ENCODE measurements at places on chromosomes 12 and 14.

DNA sequence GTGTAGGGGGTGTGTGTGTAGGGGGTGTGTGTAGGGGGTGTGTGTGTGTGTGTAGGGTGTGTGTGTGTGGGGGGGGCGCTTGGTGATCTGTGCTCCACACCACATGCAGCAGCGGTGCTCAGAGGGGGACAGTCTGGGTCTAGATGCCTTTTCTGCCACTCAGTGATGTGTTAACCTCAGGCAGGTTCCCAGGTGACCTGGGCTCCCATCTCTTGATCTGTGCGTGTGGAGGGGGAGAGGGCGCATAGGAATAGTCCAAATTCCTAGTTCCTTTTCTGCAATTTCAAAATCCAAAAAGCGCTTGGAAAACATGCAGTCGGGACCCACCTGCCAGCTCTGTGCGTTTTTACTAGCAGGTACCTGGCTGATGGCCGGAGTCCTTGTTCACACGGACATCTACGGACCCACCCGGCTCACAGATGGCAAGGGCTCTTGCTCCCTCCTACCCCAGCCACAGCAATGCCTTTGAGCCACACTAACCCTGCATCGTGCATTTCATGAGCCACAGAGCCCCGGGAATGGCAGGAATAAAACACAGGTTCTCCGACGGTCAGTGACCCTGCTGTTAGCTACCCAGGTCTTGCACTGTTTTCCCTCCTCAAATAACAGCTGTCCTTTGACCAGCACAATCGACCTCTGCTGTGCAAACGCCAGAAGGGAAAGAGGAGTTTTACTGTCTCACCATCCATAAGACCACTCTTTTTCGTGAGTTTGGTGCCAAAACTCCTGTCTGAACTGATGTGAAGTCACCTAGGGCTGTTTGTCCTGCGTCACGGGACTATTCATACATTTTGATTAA lies 120.8 kb downstream of the GLT1D1 start:
- no peak for DNase-seq

GRCh38 chr12:63037746-63038712 lies 103.1 kb upstream of the PPM1H start:
- no peak for DNase-seq

DNA sequence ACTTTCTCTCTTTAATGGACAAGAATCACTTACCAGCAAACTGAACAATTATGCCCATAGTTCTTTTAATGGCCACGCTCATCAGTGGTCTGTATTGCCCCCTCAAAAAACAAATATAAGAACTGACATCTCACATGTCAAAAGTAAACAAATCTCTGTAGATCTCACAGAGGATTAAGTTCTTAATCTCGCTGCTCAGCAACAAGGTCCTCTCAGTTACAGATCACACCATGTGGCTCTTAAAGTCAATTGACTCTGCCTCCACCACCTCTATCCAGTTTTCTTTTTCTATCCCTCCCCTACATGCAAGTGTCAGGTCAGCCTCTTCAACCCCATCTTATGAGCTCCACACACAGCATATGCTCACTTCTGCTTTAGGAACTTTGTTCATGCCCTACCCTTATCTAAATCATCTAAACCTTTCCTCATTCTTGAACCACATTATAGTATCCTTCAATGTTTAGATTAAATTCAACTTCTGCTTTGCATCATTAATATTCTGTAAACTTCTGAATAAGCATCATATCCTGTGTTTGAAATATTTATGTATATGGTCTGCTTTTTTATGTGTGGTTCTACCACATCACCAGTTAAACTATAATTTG lies 7.2 kb downstream of the ADAM20 start:
- no peak for DNase-seq

- DNase-seq = no peak
These were observed 89.2 kb upstream of the HSPB8 start for GRCh38 chr12:119089380-119090013.

DNA sequence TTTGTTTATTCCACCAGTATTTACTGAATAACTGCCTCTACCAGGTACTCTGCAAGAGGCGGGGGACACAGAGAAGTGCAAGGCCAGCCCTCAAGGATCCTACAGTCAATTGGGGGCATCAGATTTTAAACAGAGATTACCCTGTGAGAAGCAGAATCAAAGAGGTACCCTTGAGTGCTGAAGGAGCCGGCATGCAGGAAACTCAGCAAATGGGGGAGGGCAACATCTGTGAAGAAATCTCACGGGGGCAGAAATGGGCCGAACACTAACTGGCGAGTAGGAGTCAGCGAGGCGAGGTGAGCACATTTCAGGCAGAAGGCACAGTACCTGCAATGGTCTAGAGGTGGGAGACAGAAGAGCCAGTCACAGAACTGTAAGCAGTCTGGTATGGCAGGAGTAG lies 9.0 kb downstream of the GALNT6 start:
- DNase-seq = peak; percentile 65

DNA sequence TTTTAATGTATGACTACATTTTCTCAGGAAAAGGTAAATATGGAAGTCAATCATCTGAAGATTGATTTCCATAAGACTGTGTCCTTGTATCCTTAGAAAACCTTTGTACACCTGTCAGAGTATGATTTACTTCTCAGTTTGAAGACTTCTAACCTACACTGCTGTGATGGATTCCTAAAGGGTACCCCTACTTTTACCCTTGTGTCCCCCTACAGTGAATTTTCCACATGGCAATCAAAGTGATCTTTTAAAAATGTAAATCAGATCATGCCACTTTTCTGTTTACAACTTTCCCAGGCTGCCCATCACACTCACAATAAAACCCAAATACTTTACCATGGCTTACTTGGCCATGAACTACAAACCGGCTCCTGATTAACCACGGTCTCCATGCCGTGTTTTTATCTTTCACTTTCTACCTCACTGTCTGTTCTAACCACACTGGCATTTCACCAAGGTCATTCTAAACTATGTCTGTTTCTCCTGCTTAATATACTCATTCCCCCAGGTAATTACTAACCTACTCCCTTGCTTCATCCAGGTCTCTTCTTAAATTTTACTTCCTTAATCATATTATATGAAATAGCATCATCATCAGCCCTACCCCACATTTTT lies 8.1 kb downstream of the DNAI7 start:
- DNase-seq = no peak

GRCh38 chr12:1422604-1423315 lies 171.6 kb downstream of the FBXL14 start:
- no peak for DNase-seq

DNA sequence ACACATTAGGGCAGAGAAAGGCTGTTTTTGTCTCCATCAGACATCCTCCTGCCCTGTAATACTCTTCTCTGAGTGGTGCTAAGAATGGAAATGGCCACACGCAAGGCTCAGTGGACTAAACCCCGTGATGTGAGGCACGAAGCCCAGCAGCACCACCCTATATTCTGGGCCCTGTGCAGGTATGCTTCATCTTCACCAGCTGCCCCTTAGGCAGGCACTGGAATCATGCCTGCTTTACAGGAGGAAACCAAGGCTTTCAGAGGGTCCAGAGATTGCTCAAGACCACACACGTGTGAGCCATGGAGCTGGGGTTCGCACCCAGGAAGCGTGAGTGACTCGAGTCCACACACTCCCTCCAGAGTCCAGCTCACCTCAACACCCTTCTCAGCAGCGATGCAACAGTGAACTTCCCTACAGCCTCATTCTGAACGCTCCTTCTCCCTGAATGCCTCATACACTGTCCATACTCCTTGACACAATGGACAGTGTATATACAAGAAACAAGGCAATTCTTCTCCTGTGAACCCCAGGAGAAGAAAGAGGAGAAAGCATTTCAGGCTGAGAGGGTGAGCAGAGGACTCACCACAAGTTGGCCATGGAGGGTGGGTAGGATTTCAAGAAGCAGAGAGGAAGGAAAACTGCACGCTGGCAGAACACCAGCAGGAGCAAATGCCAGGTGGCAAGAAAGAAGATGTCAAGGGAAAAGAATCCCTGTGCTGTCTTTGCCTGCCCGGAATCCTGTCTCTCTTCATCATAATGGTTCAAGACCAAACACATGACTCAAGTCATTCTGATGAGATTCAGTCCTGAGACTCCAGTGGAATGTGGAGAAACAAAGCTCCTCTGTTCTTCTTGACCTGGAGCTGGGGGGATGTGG lies 39.1 kb downstream of the NT5DC3 start:
- DNase-seq = no peak

GRCh38 chr14:64195199-64195598 lies 99.0 kb downstream of the ESR2 start:
- DNase-seq = no peak

GRCh38 chr14:26067786-26068459 lies 529.9 kb downstream of the NOVA1 start:
- no peak for DNase-seq

DNA sequence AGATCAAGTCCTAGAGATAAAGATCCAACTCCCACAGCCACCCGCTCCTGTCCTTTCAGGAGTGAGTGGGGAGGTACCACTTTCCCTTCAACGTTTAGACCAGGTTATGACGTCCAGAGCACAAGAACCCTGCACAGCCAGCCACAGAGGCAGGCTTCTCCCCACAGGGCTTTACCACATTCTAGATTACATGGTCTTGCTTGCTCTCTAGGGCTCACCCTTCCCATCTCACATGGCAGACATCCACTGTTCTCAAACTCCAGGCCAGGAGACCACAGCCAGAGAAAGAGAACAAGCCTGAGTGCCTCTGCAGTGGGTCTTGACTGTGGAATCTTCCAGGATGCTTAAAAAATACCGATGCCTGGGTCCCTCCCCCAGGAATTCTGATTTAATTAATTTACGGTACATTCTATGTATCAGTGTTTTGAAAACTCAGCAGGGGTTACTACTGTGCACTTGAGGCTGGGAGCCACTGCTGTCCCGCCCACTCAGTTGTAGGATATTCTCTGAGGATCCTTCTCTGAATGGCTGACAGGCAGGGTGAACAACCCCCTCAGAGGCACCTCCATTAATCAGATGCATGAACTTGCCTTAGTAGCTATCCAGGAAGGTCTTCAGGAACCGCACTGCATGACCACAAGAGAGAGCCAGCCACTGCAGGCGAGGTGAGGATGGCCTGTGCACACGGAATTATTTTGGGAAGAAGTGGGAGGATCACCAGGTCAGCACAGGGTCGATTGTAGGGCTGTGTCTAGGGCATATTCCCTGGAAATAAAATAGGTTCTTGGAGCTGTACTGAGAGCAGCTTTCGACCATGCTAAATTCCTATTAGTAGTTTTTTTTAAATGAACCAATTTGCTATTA lies 21.5 kb upstream of the SOCS2 start:
- DNase-seq = no peak

DNA sequence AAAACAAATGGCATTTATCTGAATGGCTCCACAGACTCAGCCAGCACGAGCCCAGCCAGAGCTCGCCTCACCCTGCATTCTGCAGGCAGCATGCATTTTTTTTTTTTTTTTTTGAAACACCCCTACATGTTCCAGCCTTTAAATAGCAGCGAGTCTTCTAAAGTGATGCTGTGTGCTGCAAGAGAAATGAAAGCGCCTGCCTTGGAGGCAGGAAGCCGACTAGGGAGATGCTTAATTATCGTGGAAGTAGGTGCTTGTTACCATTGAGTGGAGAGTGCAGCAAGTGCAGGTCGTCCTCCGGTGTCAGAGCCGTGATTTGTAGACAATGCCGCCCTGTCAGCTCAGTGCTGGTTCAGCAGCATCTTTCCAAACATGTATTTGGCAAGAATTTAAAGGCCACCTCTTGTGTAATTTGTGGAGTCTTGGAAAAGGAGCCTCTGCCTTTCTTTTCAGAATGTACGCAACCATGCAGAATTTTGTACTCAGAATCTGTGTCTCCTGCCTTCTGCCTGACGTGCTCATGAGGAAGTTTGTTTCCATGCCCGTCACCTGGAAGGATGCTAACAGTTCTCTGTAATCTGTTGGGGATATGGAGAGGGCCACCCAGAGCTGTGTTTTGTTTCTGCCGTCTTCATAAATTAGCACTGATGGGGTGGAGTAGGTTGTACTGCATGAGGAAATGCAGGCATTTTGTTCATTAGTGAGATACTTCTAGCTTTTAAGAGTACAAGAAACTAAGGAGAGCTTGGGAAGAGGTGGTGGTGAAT lies 345.9 kb upstream of the RGS6 start:
- no peak for DNase-seq

- DNase-seq = peak; percentile 83
These were observed 115.2 kb upstream of the MAP1LC3B2 start for GRCh38 chr12:116443821-116444589.

GRCh38 chr12:11652351-11653040 lies 3.0 kb downstream of the ETV6 start:
- DNase-seq = no peak

DNA sequence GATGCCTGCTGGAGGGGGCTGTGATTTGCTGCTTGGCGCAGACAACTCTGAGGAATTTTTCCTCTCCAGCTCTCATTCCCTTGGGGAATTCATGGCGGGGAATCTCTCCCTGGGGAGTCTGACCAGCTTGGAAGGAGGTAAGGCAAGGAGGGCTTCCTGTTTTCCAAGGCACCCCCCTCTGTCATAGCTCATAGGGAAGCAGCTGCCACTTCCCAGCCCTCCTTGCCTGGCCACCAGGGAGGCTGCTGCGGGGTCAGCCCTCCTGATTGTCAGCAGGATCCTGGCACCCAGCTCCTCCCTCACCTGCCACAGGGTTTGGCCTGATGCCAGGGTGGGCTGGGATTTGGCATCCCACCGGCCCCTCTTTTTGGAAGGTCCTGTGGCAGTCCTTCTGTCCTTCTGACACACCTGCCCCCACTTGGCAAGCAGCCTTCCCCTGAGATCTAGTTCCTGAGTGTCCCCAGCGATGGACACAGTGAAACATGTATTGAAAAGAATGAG lies 74.9 kb downstream of the TSPAN9 start:
- DNase-seq = peak; percentile 80

- peak; percentile 72 for DNase-seq
These were observed 78.2 kb upstream of the GTF2A1 start for GRCh38 chr14:81298911-81299310.

GRCh38 chr12:48182631-48183030 lies 813 bp upstream of the CCDC184 start:
- DNase-seq = no peak

GRCh38 chr14:105945896-105946295 lies 419.5 kb downstream of the TMEM121 start:
- DNase-seq = peak; percentile 26

DNA sequence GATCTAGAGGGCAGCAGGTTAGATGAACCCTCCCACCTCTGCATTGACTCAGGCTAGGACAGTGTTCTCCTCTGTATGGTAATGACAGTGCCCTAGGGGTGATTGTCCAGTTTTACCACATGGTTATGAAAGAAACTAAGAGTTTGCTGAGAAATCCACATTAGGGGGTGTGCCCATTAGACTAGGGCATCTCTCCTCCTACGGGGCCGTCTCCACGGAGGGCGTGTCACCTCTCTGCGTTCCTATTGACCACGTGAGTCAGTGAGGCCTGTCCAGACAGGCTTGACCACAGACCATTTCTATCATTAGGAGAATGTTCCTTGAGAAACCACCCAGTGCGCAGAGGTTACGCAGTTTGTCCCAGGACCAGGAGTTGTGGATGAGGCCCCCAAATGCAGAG lies 8.3 kb downstream of the MVK start:
- DNase-seq = no peak

GRCh38 chr14:84403585-84403984 lies 1126.4 kb upstream of the FLRT2 start:
- DNase-seq = no peak

GRCh38 chr12:45244561-45245343 lies 28.9 kb downstream of the ANO6 start:
- no peak for DNase-seq

- no peak for DNase-seq
These were observed 27.5 kb upstream of the PTGR2 start for GRCh38 chr14:73824127-73824526.

Measured in NCI-H2171 treated with DMSO at 0.1 percent for 48 hours (cell line).